A673 (cell line): ENCODE measurements at places on chromosomes 12 and 14.

GRCh38 chr14:40003773-40004172 is 571.5 kb upstream of the FBXO33 start:
- no peak for DNase-seq

- no peak for DNase-seq
These were observed 2.0 kb upstream of the CLEC6A start for GRCh38 chr12:8453796-8454195.

GRCh38 chr14:61229981-61230380 is 51.2 kb downstream of the TMEM30B start:
- no peak for DNase-seq

- DNase-seq, result no peak
These were observed 83.2 kb upstream of the DIO3 start for GRCh38 chr14:101478096-101478495.

DNA sequence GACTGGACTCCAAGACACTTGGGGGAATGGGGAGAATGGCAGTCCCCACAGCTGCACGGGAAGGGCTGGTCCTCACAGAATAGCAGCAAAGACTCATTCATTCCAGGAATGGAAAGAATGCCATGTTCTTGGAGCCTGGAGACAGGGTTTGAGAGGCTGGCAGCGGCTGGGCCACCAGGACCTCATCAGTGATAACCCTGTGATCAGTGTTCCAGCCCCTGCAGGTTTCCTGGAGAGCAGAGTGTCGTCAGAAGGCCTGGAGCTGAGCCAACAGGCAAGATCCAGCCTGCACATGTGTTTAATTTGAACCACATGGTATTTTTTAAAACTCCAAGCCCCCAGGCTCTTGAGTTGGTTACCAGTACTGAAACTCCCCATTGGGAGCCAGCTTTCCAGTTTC is 11.3 kb downstream of the BDKRB1 start:
- peak; percentile 79 for DNase-seq

GRCh38 chr12:90510948-90511347 is 444.0 kb downstream of the CCER1 start:
- no peak for DNase-seq

DNA sequence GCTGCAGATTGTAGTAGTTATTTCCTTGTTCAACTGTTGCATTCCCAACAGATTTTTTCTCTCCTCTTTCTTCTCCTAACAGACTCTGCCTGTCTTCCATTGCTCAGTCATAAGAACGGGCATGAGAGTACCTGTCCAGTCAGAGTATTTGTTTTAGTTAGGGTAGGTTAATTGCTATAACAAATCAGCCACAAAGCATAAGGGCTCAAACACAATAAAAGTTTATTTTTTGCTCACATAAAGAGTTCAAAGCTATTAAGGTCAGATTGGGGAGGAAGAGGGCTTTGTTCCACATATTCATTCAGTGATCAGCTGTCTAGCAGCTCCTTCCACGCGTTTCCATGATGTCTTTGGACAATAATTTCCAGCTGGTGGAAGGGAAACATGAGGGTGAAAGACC is 92.8 kb upstream of the PLXNC1 start:
- no peak for DNase-seq

- DNase-seq, result peak; percentile 8
These were observed 121.8 kb downstream of the BBS10 start for GRCh38 chr12:76226397-76226796.

GRCh38 chr12:131381716-131382430 is 329.0 kb upstream of the SFSWAP start:
- no peak for DNase-seq

DNA sequence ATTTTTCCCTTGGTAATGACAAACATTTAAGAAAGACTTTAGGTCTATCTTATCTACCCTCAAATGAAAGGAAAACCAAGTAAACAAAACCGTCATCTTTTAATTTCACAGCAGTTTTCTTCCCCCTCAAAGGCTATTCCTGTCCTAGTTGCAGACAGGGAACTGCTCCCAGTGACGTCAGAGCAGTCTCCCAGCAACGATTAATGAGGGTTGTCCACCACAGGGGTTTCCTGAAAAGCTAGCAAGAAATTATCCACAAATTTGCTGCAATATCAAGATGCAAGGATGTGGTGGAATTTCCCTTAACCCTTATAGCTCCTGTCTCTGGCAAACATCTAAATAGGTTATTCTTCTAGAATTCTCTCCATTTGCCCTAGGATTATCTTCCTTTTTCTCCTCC is 89.1 kb upstream of the STAC3 start:
- DNase-seq, result peak; percentile 93
